Thoracic aorta (tissue), 2 donors: ENCODE measurements at places on chromosomes 5 and 9. TPM values are rescaled to one million over a fixed set of nuclear protein-coding genes. Genes with fewer than 3 reads are reported as not detected.

Gene PLAC8L1
- total RNA-seq, result not detected

Gene CHD1
- total RNA-seq, result 108 TPM

Gene HCN1
- not detected for total RNA-seq

Gene F12
- total RNA-seq, result not detected

Gene SERF1A
- total RNA-seq, result 10.0 TPM

Gene MAMDC4
- total RNA-seq, result 1.8 TPM

Gene GPX8
- total RNA-seq, result 39.2 TPM

Gene DCANP1
- not detected for total RNA-seq

Gene PLPP7
- total RNA-seq, result 14.2 TPM

Gene PRR16
- 19.8 TPM for total RNA-seq

Gene OR1N2
- total RNA-seq, result not detected

Gene PCDHA1
- not detected for total RNA-seq

Gene BHMT2
- 14.2 TPM for total RNA-seq

Gene SKP1
- total RNA-seq, result 236 TPM

Gene MPDZ
- 81.2 TPM for total RNA-seq

Gene KIF4B
- not detected for total RNA-seq

Gene TSLP
- total RNA-seq, result not detected

Gene FAM151B
- 7.4 TPM for total RNA-seq

Gene KCNV2
- not detected for total RNA-seq

Gene LIFR
- 61.1 TPM for total RNA-seq

Gene RAB3C
- 2.8 TPM for total RNA-seq

Gene NUTM2F
- total RNA-seq, result not detected

Gene OTP
- total RNA-seq, result not detected

Gene FRMD3
- total RNA-seq, result 6.2 TPM

Gene PCDHGA6
- 13.1 TPM for total RNA-seq

Gene SMIM33
- not detected for total RNA-seq

Gene RPS23
- total RNA-seq, result 1,224 TPM

Gene STXBP1
- total RNA-seq, result 66.2 TPM

Gene MARCHF11
- total RNA-seq, result not detected

Gene INSL6
- total RNA-seq, result not detected

Gene EQTN
- not detected for total RNA-seq

Gene ADAMTSL1
- total RNA-seq, result 75.5 TPM

Gene GMCL2
- not detected for total RNA-seq

Gene ZNF618
- 16.6 TPM for total RNA-seq

Gene CATSPER3
- not detected for total RNA-seq

Gene ZFP37
- 2.7 TPM for total RNA-seq

Gene SMC2
- total RNA-seq, result 3.5 TPM

Gene LHX2
- not detected for total RNA-seq

Gene LRRC19
- total RNA-seq, result not detected

Gene CCDC171
- total RNA-seq, result 4.3 TPM

Gene SPINK5
- 0.54 TPM for total RNA-seq

Gene SLC34A1
- not detected for total RNA-seq
